ENCODE measurements at places on chromosomes 16 and 17.

- H3K4me3 ChIP-seq, result no peak overlapping the region
- no peak overlapping the region for H3K27ac ChIP-seq
- no peaks in the 10 kb centered on the region for H3K4me1 ChIP-seq
- DNase-seq, result no peak
- no peaks in the 10 kb centered on the region for H3K36me3 ChIP-seq
Observed at GRCh38 chr17:34235389-34236028, 19.6 kb upstream of the CCL2 start.

DNA sequence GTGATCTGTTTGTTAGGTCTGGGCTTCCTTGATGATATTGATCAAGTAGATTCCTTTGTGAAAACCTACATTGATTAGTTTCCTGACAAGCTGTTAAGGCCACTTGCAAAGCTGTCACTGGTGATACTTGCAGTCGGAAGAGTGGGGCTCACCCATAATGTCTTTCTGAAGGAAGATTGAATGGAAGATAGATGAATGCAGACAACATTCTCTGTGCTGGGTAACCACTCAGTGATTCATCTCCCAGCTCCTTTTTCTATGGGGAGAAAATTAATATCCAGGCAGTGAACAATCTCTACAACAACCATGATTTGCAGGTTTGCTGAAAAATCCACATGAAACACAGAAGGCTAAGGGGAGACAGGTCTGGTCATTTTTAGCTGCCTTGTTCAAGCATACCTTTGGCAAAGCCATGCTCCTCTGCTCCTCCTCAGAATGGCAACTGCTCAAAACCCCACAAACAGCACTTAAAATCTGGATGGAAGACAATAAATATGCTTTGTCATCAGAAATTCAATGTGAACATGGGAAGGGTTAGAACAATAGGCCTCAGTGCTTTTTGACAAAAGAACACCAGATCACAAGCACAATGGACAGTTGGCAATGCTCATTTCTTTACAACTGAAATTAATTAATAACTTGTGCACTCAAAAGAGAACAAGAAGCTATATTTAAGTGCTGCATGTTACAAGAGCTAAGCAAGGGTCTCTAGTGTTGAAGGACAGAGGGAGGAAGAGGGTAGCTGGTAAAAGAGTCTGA is 495.4 kb downstream of the TOX3 start:
- no peak for DNase-seq
- no peak overlapping the region for H3K4me3 ChIP-seq
- no peaks in the 10 kb centered on the region for H3K27me3 ChIP-seq
- H3K27ac ChIP-seq, result no peak overlapping the region
- H3K4me1 ChIP-seq, result no peaks in the 10 kb centered on the region

DNA sequence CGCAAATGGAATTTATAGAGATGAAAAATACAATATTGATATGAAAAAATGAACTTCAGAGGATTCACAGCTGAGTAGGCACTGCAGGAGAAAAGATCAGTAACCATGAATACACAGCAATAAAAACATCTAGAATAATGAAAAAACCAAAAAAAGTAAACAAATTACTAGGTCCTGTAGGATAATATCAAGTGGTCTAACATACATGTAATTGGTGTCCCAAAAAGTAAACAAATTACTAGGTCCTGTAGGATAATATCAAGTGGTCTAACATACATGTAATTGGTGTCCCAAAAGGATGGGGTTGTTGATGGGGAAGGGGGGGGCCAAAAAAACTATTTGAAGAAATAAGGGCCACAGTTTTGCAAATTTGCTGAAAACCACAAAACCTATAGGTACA is 43.4 kb downstream of the ZNF18 start:
- H3K36me3 ChIP-seq, result peaks cover 10% of the 10 kb centered on the region
- no peaks in the 10 kb centered on the region for H3K4me1 ChIP-seq
- H3K27me3 ChIP-seq, result no peaks in the 10 kb centered on the region
- no peak overlapping the region for H3K27ac ChIP-seq

- no peaks in the 10 kb centered on the region for H3K27me3 ChIP-seq
- H3K27ac ChIP-seq, result no peak overlapping the region
- no peak for DNase-seq
- no peaks in the 10 kb centered on the region for H3K4me1 ChIP-seq
Observed at GRCh38 chr17:80920441-80920840, 71.2 kb upstream of the CHMP6 start.

- H3K4me3 ChIP-seq, result peak overlapping the region; percentile 44
- H3K27ac ChIP-seq, result no peak overlapping the region
- H3K36me3 ChIP-seq, result peaks cover 9% of the 10 kb centered on the region
- peaks cover 10% of the 10 kb centered on the region for H3K4me1 ChIP-seq
Observed at GRCh38 chr16:51390877-51391276, 239.8 kb upstream of the SALL1 start.
